Foreskin keratinocyte (primary cell): ENCODE measurements at places on chromosomes 4 and X.

- DNase-seq = no peak
Measured at GRCh38 chr4:173505924-173506518, 24.0 kb downstream of the HAND2 start.

DNA sequence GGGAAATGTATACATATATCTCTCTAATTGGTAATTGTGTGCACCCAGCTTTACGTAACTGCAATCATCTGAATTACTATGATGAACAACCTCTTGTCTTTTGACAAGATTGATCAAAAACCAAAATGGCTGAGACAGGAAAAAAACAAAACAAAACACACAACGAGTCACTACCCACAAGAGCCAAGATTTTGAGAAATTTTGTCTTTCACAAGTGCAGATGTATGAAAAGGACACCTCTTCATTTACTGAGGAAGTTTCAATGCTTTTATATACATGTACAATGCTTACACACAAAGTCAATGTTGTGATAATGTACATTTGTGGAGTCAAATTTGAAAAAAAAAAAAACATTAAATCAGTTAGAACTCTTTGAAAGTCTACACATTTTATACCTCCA is 224.6 kb downstream of the SCFD2 start:
- DNase-seq = no peak

- DNase-seq = no peak
Measured at GRCh38 chr4:1512738-1513660, 106.8 kb upstream of the NKX1-1 start.

DNA sequence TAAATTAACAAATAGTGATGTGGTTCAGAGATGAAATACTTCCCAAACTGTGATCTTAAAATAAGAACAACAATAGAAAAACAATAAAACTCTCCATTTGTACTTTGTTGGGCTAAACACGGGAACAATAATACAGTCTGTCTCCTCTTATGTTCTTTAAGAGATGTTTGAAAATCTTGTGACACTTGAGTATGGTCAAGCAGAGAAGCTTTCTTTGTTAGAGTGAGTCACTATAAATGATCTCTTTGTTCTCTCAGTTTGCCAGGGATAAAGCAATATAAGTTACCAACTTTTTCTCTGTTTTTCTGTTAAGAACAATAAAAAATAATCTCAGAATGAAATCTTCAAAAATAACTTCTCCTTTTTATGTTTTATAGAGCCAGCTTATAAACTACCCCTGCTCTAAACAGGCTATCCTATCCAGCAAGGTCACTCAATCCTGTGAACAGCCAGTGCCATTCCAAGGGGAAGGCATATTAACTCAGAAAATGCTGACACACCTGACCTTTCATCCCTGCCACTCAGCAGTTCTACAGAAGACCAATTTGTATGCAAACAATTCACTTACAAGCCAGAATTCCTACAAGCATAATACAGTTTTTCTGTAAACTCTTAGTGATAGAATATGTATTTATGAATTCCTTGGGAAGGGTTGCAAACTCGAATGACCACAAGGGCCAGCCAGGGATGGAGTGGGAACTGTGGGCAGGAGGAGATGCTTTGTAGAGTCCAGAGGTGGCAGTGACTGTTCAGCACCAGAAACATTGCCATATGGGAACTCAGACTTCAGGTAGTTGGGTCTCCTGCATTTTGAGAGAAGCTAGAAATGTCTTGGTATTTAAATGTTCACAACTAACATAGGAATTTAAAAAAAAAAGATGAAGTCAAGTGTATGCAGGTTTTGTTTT is 52.2 kb downstream of the AFM start:
- DNase-seq = no peak

GRCh38 chrX:10048076-10048475 is 80.9 kb downstream of the CLDN34 start:
- no peak for DNase-seq

DNA sequence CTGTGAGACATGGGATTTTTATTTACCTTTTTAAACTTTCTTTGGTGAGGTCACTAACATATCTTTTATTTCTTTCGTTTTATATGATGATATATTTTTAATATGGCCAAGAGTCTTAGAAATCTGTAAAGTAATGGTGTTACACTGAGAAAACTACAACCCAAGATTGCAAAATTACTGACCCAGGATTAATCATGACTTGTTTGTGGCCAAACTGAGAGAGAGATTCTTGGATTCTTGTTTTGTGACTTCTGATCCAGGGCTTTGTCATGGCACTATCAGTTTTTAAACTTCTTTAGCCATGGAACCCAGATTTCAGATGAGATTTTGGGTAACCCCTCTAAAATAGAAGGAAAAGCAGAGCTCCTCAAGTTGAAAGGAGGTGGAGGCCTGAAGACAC is 42.0 kb downstream of the SGMS2 start:
- no peak for DNase-seq

DNA sequence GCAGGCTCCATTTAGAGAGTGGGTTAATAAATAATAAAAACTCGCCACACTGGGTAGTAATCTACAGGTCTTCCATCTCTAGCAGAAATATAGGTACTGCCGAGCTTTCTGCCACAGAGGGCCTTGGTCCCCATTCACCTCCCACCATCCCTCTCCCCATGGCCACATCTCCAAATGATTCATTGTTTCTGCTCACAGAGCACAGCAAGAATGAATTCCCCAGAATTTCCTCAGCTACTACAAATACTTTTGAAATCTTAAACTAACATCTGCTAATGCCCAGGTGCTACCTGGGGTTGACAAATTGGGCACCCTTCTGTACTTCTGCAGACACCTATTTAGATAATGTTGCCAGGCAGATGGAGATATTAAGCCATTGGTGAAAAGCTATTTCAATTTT is 5.1 kb downstream of the PHEX start:
- no peak for DNase-seq

DNA sequence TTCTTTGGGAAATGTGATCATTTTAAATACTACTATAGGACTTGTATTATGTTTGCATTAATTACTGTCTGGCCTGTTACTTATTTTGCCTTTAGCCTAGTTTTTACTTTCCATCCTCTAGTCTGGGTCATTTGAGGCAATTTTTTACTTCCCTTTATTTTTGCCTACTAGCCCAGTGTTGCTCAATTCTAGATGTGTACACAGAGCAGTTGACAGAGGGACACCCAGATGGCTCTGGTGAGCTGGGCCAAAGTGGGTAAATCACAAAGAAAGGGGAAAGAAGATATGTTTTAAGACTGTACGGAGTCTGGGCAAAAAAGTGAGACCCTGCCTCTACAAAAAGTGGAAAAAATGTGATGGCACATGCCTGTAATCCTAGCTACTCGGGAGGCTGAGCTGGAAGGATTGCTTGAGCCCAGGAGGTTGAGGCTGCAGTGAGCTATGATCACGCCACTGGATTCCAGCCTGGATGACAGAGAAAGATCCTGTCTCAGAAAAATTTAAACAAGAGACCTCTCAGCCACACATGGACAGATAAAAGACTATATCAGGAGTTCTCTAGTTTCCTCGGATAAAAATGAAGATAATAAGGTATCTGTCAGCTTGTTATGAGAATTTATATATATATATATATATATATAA is 35.7 kb downstream of the APOO start:
- no peak for DNase-seq

GRCh38 chrX:31356275-31357212 is 284.7 kb upstream of the FTHL17 start:
- DNase-seq = no peak

- no peak for DNase-seq
Measured at GRCh38 chr4:128658214-128658631, 151.3 kb upstream of the JADE1 start.

- DNase-seq = no peak
Measured at GRCh38 chr4:22072726-22073125, 124.2 kb upstream of the KCNIP4 start.

DNA sequence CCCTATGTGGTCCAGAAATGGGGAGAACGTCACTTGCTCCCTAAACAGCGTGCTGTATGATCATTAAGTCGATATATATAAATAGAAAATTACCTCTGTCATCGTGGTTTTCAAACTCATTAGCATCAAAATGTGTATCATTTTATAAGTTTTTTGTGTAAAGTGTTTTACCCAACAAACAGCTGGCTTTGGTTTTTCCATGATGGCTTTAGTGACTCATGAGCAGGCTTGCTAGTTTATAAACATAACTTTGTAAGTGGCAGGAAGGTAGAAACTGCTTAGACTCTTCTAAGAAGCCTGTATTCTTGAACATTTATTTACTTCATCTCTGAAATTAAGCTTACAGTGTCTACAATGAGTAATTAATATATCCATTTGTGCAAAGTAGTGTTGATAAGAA is 108.4 kb upstream of the DIPK2B start:
- DNase-seq = no peak

DNA sequence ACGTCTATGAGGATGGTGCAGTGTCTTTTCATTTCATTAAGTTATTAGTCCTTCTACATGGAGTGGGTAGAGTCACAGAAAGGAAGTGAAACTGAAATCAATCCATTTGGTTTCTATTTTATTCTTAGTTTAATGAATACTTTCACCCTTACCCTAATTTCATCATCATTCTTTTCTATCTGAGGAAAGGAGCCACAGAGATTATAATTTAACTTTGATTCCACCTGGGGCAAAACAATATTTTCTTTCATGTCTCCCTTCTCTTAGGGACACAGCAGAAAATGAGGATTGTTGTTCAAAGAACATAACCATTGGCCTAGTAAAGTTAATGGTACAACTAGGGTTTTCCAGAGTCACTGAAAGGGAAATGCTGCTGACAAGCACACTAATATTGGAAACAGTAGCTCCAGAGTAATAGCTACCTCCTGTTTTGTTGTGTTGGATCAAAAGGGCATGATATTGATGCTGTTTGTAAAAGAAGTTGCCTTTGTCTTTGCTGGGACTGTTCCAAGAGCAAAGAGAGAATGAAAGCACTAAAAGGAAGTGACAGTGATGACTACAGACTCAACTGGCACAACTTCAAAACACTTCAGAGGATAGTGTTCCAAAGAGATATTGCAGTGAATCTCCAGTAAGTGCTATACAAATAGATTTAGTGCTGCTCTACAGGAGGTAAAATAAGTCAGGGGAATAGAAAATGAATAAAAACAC is 247.1 kb upstream of the PITX2 start:
- DNase-seq = no peak

DNA sequence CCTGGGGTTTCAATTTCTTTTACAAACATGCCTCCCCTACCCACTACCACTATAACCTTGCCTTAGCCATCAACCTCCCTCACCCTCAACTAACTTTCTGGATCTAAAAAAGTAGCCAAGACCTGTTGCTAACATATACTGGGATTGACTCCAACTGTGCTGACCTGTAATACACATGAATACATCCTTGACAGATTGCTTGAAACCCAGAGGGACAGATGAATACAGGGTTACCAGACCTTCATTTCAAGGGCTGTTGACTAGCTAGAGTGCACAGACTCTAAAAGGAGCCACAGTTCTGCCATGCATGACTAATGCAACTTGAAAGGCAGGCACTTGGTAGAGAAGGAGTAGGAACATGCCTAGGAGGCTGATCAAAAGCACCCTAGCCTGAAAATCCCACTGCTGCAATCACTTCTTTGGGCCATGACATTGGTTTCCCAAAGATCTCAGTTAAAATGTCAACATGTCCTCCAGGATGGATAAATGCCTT is 121.0 kb downstream of the PCDH19 start:
- no peak for DNase-seq

- no peak for DNase-seq
Measured at GRCh38 chr4:145670422-145670821, 9.5 kb upstream of the C4orf51 start.

- DNase-seq = no peak
Measured at GRCh38 chrX:134158821-134159512, 78.0 kb upstream of the CCDC160 start.

DNA sequence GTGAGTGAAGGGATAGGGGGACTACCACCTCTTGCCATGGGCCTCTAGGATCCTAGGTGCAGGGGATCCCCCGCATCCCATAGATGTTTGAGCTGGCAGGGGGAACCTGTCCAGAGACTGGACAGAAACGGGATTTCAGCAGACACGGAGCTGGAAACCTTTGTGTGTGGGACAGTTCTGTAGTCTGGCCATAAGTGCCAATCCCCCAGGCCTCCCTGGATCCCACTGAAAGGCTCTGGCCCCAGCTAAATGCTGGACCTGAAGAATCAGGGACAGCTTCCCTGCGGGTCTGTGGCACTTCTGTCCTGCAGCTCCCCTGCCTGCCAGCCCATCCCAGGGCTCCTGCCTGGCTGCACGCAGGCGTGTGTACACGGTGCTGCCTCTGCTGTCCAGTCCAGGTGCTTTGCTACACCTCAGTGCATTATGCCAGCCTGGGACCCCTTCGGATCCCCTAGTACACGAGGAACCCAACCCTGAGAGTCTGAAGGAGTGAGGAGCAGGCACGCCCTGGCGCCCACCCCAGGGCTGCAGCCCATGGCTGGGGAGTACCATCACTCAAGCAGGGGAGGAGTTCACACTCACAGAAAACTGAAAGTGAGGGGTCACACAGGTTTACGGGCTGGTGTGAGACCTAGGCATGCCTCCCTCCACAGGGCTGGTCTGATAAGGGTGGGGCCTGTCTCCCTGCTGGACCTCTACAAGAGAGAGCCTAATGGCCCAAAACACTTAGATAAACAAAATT is 703.0 kb downstream of the ARAP2 start:
- no peak for DNase-seq

GRCh38 chrX:1443496-1444075 is 9.1 kb downstream of the ASMTL start:
- DNase-seq = no peak

DNA sequence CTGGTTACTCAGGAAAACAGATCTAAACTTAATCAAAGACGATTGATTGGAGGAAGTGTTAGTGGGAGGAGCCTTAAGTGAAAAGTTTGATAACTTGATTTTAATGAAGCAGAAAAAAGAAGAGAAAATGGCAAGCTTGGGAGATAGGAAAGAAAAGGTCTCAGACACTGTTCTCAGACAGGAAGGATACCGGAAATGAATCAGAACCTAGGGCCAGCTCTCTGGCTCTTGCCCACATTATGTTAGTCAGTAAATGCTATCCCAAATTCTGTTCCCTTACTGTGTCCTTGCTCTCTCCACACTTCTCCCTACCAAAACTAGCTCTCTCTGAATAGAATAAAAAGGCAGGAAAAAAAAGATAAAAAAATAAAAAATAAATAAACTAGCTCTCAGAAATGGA is 48.6 kb upstream of the TMEM164 start:
- no peak for DNase-seq

GRCh38 chr4:47535567-47536147 is 50.6 kb downstream of the ATP10D start:
- DNase-seq = no peak

DNA sequence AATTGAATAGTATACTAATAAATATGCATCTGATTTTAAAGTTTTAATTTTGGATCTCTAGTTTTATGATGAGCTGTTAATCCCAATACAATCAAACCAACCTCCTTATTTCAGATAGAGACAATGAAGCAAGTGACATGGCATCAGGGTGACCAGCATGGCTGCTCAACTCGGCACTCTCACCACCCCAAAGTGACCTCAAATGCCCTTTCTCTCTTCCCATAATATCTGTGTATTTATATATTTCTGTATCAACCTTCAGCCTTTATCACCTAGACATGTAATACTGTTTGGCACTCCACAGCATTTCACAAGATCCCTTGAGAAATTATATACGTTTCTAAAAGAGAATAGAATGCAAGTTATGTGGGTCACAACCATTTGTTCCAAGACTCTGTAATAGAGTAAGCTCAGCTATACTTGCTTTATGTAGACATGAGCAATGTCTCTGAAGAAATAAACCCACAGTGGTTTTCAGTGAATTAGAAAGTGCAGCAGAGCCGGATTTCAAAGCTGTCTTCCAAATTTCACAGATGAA is 1623.2 kb upstream of the PABPC4L start:
- no peak for DNase-seq

GRCh38 chr4:182091128-182091527 is 152.1 kb upstream of the TENM3 start:
- DNase-seq = no peak

GRCh38 chr4:5447755-5448154 is 260.6 kb downstream of the EVC2 start:
- no peak for DNase-seq
